NCI-H2107 (cell line): ENCODE measurements at places on chromosomes 7 and 10.

DNA sequence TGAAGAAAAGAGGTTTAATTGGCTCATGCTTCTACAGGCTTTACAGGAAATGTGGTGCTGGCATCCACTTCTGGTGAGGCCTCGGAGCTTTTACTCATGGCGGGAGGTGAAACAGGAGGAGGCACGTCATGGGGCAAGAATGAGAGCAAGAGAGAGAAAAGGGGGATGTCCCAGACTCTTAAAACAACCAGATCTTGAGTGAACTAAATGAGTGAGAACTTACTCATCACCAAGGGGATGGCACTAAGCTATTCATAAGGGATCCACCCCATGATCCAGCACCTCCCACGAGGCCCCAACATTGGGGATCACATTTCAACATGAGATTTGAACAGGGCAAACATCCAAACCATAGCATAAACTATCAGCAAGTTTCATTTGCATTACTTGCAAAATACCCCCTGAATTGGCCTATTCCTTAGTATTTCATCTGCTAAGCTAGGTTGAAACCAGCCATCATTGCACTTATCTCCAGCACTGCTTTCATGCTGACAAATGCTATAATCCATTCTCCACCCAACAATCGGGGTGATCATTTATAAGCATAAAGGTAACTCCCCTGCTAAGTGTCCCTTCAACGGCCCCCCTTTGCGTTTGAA, 179.0 kb downstream of the NOC3L start:
- DNase-seq, result no peak

DNA sequence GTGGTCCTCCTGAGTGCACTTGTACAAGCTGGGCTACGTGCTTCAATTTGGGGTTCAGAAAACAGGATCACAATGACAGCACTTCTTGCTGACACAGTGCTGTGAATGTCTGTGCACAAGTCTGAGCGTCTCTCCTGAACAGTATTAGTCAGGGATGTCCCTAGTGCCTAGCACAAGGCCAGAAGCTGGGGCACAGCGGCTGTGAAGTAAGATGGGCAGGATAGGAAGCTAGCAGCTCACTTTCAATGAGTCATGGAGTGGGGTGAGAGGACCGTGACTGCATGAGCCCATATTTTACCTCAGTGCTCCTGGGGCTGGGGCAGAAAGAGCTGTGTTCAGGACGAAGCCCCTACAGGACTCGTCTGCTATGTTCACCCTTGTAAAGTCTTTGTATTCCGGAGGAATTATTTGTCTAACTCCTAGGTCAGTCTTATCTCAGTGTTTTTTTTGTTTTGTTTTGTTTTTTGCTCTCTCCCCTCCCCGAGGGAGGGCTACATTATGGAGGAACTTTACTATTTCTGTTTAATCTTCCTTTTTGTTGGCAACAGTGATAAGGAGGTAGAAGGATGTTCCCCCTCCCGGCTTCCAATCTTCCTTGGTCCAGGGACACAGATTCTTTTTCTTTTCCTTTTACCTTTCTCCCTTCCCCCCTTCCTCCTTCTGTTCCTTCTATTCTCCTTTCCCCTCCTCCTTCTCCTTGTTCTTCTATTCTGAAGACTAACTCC, 2.8 kb upstream of the LRMDA start:
- DNase-seq, result no peak

DNA sequence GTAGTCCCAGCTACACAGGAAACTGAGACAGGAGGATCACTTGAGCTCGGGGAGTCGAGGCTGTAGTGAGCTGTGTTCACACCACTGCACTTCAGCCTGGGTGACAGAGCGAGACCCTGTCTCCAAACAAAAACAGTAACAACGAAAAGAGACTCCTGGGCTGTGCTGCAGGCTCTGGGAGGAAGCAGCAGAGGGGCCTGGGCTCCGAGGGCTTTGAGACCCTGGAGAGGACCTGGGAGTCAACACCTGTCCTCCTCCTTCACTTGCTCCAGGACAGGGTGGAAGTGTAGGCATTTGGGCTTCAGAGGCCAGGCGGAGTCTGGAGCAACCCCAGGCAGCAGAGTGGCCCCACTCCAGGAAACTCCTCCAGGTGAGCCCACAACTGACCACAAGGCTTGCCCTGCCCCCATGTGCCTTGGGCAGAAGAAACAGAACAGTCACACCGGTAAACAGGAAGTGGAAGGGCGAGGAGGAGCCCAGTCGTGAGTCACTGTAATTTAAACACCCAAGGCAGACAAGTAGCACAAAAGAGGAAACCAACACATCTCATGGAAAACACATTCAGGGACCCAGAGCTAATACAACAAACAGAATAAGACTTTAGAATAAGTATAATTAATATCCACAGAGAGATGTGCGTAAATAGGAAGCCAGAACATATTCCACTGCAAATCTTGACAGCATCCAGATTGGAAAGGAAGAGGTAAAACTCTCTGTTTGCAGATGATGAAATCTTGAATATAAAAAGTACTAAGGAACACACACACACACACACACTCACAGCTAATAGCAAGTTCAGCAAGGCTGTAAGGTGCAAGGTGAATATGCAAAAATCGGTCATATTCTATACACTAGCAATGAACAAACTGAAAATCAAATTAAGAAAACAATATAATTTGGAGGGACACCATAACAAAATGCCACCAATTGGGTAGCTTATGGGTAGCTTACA, 20.5 kb upstream of the RASGEF1A start:
- no peak for DNase-seq

DNA sequence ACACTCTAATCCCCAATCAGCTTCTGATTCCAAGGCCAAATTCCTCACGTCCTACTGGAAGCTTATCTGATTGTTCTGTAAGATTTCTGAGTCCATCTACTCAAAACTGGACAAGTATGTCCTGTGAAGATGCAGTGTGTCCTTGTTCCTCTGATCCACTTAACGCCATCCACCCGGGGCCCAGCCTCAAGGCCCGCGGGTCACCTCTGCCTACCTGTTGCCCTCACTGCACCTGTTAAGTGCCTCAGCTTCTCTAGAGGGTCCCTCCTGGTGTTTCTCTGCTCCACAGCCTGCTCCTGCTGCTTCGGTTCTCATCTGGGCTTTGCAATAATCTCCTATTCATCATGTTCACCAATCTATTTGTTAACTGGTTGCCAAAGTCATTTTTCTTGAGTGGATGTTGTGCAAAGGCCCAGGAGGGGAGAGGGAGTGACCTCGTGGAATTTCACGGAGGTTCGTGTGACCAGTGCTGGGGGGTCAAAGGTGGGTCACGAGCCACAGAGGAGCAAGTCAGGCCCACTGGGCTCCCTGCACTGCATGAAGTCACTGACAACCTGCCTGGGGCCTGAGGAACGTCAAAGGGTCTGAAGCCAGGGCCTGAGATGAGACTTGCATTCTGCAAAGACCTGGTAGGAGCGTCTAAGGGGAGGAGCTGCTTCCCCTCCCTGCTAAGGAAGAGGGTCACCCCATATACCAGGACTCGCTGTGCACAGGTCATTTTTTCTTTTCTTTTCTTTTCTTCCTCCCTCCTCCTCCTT, 338.1 kb downstream of the WDR37 start:
- no peak for DNase-seq

DNA sequence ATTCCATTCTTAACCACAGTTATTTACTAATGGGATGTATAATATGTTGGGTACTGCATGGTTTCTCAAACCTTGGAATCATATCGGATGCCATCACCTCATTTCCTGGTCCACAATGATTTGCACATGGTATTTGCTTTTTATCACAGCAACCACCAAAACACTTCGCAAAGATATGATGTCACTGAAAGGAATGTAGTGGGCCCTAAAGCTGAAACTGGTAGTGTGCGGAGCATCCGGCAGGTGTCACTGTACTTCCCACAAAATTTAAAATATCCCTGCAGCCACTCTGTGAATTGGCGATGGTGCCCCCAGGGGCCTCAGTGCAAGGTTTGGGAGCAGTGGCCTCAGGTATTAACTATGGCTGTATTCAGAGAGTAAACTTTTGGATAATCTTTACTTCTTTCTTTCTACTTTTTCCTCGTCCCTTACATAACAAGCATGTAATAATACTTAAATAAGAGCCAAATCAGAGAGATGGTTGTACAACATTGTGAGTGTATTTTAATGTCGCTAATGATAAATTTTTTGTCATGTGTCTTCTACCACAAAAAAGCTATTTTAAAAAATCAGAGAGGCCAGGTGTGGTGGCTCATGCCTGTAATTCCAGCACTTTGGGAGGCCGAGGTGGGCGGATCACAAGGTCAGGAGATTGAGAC, 66.2 kb downstream of the FAM241B start:
- DNase-seq, result no peak

DNA sequence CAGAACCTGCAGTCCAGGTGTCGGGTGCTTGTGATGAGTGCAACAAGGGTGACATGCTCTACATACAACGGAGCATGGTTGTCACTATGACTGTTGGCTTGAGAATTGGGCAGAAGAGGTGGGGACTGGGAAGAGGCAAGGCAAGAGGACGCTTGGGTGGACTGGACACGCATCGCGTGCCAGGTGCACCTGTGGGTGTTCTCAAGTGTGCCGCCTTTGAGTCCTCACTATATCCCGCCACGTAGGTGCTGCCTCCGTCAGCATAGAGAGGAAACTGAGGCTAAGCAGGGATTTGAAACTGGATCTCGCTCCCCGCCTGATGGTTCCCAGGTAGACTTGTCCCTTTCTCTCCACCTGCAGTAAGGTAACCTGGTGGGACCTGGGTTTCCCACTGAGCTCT, 27.2 kb downstream of the CDH23 start:
- no peak for DNase-seq

- DNase-seq, result no peak
These were observed 14.2 kb upstream of the MTPN start for GRCh38 chr7:135991322-135991721.

DNA sequence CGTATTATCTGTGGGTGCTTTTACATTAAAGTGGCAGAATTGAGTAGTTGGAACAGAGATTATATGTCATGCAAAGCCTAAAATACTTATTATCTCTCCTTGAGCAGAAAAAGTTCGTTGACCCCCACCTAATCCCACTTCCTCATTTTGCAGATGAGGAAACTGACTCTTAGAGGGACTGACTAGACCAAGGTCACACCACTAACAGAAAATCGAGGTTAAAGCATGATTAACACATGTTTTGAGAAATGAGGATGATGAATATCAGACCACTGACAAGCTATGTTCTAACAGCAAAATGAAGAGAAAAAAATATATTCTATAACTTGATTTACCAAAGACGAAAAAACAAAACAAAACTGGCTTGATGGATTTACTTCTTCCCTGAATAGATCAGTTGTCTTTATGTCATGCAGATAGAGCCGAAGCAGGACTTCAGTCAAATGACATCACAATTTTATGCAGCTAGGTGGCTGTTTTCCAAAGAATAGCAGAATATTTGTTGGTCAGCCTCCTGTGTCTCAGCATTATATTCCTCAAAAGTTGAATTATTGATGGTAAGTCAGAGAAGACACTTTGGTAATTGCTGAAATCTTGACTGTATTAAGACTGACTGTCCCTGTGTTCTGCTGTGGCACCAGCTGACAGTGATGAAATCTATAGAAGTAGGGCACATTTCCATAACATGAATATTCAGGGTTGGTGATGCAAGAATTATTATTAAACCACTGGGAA, 24.2 kb upstream of the SMIM30 start:
- DNase-seq, result no peak

- DNase-seq, result no peak
These were observed 56.9 kb upstream of the PPP1R3C start for GRCh38 chr10:91689731-91690168.

GRCh38 chr7:146115851-146116520, 615 bp upstream of the CNTNAP2 start:
- peak; percentile 15 for DNase-seq

GRCh38 chr7:43118313-43118712, 5.9 kb downstream of the HECW1 start:
- no peak for DNase-seq

DNA sequence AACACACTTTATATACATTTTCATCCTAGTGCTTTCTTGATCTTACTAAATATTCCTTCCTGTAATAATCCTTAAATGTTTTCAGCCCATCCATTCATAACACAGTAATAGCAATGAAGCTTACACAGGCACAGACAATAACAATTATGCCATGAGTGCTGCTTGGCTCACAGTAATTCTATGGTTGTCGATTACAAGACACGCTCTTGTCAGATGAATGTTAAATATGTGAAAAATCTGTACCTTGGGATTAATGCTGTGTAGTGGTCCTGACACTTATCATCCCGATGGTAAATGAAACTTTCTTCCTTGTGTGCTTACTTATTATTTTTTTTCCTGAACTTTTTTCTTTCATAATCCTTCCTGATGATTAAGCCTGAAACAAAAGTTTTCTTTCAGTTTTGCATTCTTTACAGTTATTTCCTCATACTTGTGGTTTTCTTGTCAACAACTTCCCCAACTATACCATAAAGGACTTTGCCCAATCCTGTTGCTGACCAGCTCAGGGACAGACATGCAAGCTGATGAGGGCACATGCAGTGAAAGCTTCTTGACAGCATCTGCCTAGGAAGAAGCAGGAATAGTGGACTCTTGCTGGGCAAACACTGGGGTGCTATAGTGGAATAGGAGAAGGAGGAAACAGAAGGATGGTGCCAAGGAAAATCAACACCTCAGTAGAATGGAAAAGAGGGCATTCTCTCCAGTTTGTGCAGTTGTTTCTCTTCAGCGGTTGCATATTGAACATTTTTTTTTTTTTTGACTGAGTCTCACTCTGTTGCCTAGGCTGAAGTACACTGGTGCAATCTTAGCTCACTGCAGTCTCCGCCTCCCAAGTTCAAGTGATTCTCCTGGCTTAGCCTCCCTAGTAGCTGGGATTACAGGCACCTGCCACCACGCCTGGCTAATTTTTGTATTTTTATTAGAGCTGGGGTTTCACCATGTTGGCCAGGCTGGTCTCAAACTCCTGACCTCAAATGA, 6.7 kb upstream of the MGAM2 start:
- DNase-seq, result no peak

DNA sequence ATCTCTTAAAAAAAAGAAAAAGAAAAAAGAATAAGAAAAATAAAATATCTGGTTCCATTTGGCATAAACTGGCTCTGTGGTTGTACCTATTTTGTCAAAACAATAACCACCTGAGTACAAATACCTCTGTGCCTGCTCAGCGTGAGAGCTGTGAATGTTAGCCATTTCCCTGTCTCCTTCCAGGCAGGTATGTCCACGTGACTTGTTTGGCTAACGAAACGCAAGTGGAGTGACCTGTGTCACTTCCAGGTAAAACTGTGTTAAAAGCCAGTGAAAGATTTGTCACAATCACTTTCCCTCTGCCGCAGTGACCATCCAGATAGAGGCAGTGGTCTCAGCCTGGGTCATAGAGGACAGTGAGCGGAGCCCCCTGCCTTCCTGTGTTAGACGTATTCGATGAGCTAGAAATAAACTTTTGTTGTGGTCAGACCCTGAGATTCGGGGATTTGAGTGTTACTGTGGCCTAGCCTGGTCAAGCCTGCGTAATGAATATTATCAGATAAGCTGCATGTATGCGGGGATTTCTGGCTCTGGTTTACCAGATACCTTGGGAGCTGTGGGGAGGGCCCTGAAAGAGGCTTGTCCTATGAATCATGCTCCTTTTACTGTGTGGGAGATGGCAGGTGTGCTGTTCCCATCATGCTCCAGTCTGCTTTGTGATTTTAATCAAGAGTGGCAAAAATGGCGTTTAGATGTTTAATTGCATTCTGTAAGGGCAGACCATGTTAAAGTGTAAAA, 3.8 kb downstream of the PTER start:
- DNase-seq, result no peak
